ENCODE measurements at places on chromosomes 5 and 9.

DNA sequence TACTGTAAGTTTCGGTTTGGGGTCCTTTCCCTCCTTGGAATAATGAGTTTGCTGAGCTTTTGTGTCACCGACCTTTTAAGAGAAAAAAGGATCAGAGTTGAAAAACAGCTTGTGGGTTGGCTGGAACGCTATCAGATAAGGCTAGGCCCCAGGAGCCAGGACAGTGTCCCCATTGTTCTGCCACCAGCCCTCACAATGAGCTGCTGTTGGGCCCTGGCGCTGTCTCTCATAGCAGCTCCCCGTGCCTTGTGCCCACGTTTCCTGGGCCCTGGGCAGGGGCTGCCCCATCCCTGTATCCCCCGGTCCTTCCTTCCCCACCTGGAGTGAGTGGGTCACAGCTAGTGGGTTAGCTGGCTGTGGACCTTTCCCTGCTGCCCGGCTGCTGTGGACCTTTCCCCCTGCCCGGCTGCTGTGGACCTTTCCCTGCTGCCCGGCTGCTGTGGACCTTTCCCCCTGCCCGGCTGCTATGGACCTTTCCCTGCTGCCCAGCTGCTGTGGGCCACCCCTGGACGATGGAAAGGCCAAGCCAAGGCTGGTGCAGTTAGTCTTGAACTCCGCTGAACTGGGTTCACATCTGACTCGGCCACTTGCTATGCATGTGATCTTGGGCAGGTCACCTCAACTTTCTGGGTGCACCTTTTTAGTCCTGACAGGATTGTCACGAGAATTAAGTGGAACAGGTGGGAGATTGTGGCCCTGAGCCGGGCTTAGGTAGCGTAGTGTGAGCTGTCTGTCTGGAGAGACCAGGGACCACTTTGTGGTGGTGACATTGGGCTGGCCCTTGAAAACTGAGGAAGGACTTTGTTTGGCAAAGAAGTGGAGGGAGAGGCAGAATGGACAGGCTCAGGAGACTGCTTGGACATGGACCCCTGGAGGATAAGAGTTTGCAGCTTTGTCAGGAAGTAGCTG lies 99.5 kb downstream of the DAB2IP start:
- DNase-seq: no peak

DNA sequence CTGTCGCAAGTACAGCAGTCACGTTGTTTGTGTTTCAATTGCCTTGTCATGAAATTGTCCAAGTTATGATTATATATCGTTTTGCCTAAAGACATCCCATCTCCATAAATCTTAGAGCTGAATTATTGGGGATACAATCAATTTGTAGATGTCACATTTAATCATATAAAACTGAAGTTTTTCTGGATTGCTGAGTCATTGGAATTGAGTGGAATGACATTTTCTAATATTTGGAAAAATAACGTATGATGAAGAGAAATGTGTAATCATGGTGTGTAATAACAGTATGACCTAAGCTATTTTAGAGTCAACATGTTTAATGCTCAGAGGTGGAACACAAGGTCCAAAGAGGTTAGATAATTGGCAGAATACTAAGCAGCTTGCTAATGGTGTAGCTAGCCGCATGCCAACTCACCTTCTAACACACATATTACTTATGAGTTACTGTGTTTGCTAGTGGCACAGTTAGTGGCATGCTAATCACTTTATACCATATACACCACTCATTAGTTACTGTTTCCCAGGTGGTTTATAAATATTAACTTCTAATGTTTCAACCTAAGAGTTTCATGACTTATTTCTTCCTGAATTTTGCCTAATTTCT lies 473.1 kb upstream of the GRAMD2B start:
- DNase-seq: no peak

DNA sequence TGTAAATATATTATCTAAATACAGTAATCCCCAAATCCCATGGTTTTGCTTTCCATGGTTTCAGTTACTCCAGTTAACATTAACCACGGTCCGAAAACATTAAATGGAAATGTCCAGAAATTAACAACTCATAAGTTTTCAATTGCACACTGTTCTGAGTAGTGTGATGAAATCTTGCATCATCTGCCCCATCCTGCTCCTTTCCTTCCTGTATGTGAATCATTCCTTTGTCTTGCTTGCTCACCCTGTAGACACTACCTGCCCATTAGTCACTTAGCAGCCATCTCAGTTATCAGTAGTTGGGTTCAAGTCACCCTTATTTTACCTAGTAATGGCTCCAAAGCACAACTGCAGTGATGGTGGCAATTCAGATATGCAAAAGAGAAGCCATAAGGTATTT lies 1568.5 kb upstream of the WWC1 start:
- no peak for DNase-seq

DNA sequence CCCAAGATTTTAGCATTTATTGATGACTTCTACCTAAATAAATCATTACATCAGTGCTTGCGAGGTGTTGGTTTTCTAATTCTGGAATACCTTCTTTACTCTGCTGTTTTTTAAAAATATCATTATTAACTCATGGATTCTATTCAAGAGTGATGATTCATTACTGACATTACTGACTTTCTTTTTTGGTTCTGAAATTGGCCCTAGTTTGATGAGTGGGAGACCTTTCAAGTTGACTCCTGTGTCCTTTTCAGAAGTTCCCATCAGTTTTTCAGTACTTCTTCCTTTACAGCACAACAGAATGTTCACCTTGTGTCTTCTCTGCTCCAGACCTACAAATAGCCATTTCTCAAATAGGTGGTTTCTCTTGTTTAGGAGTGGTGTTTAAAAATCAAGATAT lies 114.1 kb downstream of the PCSK5 start:
- no peak for DNase-seq

- peak; percentile 54 for DNase-seq
Measured at GRCh38 chr5:44935262-44935661, 126.5 kb downstream of the MRPS30 start.

- no peak for DNase-seq
Measured at GRCh38 chr5:107047048-107047447, 623.7 kb downstream of the EFNA5 start.

DNA sequence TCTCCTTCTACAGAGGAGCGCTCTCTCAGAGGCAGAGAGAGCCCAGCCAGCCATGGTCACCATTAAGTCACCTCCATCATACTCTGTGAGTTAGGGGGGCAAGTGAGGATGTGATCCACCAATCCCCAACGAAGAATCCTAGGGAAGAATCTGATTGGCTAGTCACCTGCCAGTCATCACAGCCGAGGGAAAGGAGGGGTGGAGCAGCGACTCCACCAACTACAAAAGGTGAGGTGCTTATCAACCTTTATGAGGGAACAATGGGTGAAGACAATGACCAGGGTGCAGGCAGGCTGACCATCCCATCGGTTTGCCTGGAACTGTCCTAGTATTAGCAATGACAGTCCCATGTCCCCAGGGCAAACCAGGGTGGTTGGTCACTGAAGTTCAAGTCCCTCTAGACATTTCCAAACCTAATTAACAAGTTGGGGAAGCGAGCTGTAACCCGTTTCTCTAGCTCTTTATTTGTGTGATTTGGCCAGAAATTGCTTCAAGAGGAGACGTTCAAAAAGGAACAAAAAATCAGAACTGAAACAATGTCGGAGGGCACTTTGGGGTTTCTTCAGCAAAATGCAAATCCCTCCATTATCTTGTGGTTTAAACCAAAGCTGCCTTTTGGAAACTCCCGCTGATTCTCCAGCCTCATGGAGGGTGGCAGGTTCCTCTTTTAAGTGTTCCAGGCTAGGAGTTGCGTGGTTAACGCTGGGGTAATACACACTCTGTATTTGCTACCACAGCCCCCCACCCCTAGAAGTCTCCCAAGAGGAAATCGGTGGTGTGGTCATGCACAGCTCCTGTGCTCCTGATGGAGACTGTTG lies 18.8 kb upstream of the FCN1 start:
- DNase-seq: no peak

DNA sequence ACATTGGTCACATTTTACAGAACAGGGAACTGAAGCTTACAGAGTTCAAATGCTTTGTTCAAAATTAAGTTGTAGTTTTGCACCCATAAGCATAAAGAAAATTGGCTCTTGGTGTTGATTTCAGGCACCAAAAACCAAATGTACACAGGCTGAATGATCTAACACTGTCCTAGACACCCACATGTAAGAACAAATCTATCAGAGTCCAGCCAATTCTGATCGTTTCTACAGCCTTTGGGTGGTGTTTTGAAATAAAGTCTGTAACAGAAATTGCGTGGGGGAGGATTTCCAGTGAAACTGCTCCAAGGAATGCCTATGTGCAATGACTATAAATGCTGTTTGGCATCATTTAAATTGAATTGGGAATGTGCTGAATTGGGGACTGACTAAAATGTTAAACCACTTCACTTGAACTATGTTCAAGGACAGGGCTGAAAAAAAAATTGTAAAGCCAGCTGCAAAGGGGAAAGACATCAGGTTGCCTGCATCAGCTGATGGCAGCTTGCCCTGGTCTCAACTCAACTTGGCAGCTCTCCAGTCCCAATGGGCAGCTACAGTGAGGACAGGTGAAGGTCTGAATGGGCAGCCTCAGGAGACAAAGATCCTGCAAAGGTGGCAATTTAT lies 92.2 kb upstream of the TRPC7 start:
- no peak for DNase-seq

GRCh38 chr5:93151121-93151520 lies 429.9 kb downstream of the NR2F1-AS1 start:
- DNase-seq: no peak

GRCh38 chr9:121395558-121395957 lies 25.5 kb upstream of the STOM start:
- no peak for DNase-seq

GRCh38 chr9:88682431-88682831 lies 147.5 kb downstream of the NXNL2 start:
- no peak for DNase-seq

GRCh38 chr9:93205045-93205768 lies 21.3 kb downstream of the WNK2 start:
- DNase-seq: no peak

DNA sequence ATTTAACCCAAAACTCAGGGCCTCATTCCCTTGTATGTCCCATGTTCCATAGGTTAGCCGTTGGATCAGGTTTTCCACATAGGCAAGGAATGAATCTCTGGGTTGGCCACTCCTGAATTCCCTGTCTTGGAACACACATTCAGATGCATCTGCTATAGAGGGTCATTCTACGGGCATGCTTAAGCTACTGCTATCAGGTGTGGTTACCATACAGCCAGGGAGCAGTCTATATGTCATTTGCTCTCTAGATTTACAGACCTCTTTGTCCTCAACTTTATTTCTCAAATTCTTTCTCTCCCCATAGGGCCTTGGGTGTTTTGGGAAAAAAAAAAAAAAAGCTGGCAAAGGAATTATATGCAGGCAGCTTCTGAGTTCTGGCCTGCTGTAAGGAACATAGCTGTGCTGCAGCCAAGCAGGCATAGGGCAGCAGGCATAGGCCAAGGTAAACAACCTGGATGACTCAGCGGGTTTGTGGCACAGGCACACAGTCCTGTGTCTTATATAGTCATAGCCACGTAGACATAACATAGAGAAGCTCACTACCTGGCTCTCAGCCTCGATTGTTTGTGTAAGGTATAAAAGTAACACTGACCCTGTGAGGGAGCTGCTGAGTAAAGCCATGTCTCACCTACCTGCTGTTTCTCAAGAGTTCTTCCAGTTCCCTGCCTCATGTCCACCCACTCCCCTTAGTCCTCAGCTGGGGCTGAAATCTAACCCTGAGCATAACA lies 141.5 kb downstream of the OSTF1 start:
- DNase-seq: no peak

- DNase-seq: no peak
Measured at GRCh38 chr9:98523231-98523901, 185.4 kb downstream of the GABBR2 start.

- DNase-seq: no peak
Measured at GRCh38 chr9:306907-307306, 92.2 kb downstream of the DOCK8 start.

DNA sequence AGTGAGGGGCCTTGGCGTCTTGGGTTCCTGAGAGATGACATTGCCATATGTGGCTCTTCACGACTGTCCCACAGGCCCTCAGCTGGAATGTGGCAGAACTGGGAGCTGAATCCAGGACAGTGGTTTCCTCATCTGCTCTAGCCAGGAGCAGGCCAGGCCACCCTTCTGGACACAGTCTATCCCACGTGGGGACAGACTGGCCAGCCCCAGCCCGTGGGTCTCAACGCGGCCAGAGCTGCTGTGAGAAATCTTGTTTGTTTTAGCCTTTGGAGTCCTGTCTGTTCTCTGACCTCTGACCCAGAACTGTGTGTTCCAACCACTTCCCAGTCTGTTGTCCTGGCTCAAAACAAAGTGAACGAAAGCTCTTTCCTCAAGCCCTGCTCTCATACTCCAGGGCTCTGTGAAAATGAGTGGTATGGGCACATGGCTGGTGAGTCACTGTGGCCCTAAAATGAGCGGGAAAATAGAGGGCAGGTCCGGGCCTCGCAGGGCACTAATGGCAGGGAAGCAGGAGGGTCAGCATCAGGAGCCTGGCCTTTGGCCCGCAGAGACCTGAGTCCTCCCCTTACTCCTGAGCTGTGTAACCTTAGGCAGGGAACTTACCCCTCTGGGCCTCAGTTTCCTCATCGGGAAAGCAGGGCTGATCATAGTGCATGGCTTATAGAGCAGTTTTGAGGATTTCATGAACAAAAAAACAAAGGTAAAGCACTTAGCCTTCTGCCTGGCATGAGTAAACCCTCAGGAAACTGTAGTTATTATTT lies 34.8 kb upstream of the GLRX start:
- no peak for DNase-seq

- peak; percentile 38 for DNase-seq
Measured at GRCh38 chr5:54719384-54720283, 202.1 kb downstream of the SNX18 start.

DNA sequence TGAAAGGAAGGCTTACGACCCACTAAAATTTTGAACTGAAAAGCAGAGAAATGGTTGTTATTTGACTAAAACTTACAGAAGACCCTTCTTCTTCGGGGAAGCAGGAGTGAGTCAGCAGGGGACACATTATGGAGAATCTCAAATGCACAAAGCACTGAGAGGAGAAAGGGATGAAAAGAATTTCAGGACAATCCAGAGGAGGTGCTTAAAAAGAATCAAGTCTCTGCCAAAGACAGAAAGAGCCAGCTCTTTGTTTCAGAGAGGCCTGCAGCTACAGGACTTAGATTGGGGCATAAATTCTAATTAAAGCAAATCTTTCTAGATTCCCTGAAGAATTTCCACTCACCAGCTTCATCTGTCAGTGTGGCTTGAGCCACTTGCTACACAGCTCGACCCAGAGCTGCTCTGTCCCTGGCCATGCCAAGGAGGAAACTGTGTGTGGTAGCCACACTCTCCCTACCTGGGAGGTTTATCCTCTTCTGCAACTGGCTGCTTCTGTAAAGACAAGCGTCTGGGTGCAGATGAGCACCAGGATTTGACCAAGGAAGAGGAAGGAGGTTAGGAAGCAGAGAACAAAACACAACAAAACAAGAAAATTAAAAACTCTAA lies 89.9 kb downstream of the SEMA5A start:
- DNase-seq: no peak

- no peak for DNase-seq
Measured at GRCh38 chr9:115276621-115277020, 158.7 kb upstream of the TNC start.

- no peak for DNase-seq
Measured at GRCh38 chr5:9895302-9895645, 265.1 kb upstream of the TAS2R1 start.

- no peak for DNase-seq
Measured at GRCh38 chr9:5630081-5630507, 1.2 kb downstream of the RIC1 start.

GRCh38 chr9:132793606-132794580 lies 84.2 kb downstream of the AK8 start:
- no peak for DNase-seq
